ENCODE measurements at places on chromosomes 13 and 19.
A peak's percentile ranks its signal among the peaks of the same experiment; 100 is the strongest.

- no peak for DNase-seq
Measured at GRCh38 chr13:45178349-45179162, 22.3 kb downstream of the KCTD4 start.

DNA sequence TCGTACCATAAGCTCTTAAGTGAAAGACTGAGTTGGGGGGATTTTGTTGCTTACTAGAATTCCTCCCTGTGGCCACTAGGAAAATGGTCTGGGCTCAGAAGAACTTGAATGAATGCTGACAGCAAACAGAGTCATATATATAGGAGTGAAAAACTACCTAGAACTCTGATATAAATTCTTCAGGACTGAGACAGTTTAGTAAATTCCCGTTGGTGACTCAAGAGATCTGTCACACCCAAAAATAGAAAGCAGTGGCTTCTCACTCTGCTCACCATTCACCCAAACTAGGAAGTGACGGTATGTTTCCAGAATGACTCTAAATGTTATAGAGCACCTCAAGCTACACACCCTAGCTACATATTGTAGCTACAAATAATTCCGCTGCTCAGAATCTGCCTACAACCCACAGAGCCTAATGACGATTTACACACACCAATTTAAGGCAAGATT, 116.2 kb downstream of the TBC1D4 start:
- no peak for DNase-seq

- no peak for DNase-seq
Measured at GRCh38 chr13:44810061-44810840, 179.0 kb downstream of the NUFIP1 start.

DNA sequence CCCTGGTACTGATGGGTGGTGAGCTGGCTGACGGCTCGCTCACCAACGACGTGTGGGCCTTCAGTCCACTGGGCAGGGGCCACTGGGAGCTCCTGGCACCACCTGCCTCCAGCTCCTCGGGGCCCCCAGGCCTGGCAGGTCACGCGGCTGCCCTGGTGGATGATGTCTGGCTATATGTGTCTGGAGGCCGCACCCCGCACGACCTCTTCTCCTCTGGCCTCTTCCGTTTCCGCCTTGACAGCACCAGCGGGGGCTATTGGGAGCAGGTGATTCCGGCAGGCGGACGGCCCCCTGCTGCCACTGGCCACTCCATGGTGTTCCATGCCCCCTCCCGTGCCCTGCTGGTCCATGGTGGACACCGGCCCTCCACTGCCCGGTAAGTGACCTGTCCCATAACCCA, 10.5 kb downstream of the MEGF8 start:
- DNase-seq: no peak

DNA sequence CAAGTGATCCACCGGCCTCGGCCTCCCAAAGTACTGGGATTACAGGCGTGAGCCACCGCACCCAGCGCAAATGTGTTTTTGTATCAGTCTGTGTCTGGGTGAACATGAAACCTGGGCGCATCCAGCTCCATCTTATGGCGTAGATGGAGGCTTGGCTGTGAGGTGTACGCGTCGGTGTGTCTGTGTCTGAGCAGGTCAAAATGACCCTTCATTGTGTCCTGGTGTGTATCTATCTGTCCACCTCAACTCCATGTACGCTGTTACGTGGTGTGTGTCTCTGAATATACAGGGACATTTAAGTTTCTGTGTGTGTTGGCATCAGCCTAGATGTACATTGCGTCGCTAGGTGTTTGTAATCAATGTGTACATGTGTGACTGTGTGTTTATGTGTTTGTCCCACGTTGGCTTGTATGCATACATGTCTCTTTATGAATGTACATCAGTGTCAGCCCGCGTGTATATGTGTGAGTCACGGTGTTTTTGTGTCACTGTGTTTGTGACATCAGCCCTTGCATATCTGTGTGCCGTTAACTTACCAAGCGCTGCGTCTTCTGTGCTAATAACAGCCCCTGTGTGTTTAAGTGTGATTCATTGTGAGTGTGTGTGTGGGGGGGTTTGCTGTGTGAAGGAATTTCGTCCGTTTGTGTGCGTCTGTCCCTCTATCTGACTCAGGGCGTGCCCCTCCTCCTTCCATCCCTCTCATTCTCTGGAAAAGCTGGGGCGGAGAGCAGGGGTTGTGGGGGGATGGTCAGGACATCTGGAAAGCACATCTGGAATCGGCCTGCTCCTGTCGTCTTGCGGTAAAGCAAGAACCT, 6.4 kb downstream of the AXL start:
- no peak for DNase-seq

DNA sequence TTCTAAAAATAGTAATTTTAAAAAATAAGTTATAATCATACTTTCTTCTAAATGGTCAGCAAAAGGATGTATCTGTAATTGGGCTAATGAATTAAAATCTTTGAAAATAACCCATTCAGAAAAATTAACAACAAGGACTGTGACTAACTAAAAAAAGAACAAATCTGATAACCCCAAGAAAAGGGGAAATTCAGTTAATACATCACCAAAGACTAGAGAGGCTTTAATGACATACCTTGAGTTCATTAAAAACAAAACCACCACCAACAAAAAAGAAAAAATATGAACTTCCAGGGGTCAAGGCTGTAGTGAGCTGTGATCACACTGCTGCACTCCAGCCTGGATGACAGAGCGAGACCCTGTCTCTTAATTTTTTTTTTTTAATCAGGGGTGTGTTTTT, 121.8 kb downstream of the TBC1D4 start:
- DNase-seq: no peak

GRCh38 chr19:46287585-46287984, 9.3 kb upstream of the HIF3A start:
- no peak for DNase-seq

DNA sequence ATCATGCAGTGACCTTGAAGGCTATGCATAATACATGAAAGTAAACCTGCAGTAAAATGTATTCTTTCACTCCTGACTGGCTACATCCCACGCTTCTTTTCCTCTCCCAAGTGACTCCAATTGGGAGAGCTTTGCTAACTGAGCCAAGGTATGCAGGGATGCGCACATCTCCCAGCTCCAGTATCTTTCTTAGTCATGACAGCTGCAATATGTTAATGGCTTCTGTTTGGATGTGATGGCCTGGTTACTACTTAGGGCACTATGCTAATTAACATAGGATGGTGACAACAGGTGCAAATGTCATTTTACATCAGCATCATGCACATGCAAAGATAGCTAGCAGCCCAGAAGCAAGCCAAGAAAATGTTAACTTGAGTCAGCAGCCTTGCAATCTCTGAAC, 134.7 kb downstream of the POU4F1 start:
- no peak for DNase-seq

- no peak for DNase-seq
Measured at GRCh38 chr19:5628461-5628860, 5.6 kb downstream of the SAFB start.

GRCh38 chr13:86020351-86021002, 221.3 kb upstream of the SLITRK6 start:
- DNase-seq: no peak

GRCh38 chr19:45234089-45234869, 10.9 kb downstream of the EXOC3L2 start:
- DNase-seq: no peak

DNA sequence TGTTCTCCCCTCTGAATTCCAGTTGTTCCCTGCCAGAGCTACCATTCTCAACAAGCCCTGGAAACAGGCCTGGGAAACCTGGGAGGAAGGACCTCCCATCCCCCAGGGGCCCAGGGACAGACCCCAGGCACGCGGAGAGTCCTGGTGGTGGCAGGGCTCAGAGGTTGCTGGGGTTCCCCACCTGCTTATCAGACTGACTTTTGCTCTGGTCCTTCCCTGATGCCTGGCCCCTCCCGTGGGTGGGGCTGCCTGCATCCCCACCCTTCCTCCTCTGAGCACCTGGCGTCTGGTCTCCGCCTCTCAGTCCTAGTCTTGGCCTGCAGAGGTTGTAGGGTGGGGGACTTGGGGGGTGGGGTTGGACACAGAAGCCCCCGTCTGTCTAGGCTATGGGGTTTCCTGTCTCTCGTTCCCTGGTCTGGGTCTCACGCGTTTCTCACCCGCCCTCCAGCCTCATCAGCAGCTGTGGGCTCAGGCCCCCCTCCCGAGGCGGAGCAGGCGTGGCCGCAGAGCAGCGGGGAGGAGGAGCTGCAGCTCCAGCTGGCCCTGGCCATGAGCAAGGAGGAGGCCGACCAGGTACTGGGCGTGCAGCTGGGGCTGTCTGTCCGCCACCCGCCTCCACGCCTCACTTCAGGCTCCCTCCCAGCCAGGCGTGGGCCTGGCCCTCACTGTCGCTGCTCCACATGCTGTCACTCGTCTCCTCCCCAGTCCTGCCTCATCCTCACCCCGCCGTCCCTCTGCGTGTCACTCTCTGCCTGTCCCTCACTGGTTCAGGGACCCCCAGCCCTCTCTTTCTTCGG, 13.6 kb downstream of the EPN1 start:
- no peak for DNase-seq

DNA sequence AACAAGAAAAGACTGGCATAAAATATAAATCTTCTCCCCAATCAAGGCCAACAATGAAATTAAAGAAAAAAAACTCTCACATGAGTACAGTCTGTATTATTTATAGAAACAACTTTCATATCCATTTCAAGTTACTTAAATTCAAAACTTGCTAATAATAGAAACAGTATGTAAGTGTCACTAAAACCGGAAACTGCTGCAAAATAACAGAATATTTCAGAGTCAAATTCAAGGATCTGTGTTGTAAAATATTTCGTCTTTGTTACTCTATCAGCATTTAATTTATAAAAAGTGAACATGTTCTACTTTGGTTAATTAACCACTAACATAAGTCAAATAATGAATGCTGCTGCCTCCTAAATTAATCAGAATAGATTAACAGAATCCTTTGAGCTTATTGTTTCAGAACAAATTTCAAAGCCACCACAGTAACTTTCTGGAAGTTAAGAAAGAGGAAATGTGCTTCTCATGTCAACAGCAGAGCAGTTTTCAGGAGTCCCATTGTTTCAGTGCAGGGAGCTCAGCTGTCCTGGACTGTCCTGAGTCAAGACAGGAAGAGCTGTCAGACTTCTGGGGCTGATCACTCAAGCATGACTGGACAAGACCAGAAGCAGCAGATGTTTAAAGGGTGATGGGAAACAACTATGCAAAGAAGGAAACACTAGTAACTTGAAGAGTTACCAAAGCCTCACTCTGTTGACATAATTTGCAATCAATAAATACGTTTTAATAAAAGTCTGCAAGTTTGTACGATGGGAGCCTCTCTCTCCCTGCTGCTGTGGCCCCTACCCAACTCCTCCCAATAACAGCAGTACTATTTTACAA, 76.9 kb downstream of the FOXO1 start:
- no peak for DNase-seq

DNA sequence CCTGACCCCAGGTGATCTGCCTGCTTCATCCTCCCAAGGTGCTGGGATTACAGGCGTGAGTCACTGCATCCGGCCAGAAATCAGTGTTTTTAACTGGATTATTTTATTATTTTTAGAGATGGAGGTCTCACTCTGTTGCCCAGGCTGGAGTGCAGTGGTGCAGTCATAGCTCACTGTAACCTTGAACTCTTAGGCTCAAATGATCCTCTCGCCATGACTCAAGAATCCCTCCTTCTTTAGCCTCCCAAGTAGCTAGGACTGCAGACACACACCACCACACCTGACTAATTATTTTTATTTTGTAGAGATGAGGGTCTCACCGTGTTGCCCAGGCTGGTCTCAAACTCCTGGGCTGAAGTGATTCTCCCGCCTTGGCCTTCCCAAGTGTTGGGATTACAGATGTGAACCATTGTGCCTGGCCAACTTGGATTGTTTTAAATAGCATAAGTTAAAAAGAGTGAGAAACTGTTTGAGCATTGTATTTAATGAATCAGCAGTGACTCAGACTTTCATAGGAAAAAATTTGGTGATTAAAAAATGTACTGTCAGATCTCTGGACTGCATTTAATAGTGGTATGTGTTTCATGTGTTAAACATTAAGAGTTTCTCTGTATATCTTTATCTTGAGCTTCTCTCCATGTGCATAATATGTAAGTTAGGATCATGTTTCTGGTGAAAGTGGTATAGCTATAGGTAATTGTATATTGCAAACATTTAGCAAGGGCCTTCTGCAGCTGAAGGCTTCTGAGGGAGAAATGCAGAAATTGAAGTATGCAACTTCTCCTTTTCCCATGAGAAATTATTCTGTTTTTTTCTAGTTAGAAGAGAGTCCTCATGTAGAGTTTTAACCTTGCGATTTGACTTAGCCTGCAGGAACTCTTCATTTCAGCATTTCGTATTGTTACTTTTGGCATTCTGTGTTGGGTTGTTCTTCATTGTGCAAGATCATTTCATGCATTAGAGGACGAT, 121.2 kb downstream of the PCCA start:
- DNase-seq: no peak

- DNase-seq: no peak
Measured at GRCh38 chr13:83272076-83272475, 610.2 kb downstream of the SLITRK1 start.

DNA sequence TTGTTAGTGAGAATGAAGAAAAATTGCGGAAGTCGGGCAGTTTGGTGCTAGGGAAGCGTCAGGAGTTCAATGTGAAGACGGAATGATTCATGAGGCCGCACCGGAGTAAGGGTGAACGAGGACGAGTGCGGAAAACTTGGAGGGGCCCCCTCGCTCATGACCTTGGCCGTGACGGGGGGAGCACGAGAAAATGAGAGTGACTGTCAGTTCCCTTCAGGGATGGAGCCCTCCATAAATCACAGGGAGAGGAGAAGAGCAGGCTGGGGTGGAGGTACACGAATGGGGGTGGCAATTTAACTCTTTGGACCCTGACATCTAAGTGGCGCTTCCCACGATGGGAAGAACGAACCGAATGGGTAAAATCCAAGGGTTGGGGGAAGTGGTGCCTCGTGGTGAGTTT, 486.4 kb downstream of the TSHZ3 start:
- DNase-seq: no peak

DNA sequence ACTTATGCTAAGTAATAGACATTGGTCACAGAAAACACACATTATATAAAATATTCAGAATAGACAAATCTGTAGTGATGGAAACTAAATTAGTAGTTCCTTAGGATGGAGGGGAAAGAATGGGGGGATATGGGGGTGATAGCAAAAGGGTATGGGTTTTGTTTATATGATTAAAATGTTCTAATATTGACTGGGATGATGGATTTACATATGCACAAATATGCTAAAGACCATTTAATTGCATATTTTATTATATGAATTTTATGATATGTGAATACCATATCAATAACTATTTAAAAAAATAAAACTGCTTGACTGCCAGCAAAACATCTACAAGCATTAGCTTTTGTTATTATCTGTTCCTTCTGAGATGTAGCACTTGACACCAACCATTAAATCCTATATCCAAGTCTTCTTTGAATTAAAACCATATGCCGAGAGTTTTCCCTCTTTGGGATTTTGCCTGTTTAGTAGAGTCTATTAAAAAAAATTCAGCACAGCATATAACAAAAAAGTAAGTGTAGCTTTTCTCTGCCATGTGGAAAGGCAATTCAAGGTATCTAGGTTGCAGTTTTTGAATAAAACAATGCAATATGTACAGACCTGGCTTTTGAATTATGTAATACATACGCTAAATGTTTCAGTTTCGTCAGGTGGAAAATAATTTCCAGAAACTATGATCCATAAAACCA, 2584.1 kb upstream of the PCDH20 start:
- DNase-seq: no peak

- peak; percentile 19 for DNase-seq
Measured at GRCh38 chr13:44576351-44577235, 463 bp upstream of the TSC22D1 start.
